Activated B cell treated with CpG ODN at 0.5 μM for 24 hours (primary cell): ENCODE measurements at places on chromosomes 1 and 21.

DNA sequence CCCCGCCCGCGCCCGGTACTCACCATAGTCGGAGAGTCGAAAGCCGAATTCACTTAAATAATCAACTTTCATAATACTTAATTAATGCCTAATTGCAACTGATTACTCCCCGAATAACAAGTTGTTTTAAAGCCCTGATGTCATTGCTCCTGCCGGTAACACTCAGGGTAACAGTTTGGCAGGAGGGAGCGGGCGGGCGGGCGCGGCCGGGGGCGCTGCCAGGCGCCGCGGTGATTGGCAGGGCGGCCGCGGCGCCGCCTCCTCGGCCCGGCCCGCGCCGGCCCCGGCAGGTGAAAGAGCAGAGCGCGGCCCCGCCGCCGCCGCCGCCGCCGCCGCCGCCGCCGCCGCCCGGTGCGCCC, 102.2 kb downstream of the CASZ1 start:
- no peak for DNase-seq

GRCh38 chr21:17709266-17709611, 96.5 kb upstream of the BTG3 start:
- DNase-seq, result no peak

DNA sequence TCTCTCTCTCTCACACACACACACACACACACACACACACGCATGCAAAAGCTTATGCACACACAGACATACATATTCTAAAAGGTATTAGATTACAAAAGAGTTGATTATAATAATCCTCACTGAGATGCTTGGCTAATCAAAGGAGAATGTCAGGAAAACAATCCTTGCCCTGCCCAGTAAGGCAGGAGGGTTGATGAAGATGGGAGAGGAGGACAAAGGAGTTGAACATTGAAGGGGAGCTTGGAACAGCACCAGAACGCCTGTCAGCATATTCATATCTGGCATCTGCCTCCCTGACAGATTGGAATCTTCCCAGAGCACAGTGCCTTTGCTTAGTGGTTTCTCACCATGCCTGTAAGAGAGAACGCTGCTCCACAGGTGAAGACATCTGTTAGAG, 68.6 kb upstream of the PALMD start:
- no peak for DNase-seq

DNA sequence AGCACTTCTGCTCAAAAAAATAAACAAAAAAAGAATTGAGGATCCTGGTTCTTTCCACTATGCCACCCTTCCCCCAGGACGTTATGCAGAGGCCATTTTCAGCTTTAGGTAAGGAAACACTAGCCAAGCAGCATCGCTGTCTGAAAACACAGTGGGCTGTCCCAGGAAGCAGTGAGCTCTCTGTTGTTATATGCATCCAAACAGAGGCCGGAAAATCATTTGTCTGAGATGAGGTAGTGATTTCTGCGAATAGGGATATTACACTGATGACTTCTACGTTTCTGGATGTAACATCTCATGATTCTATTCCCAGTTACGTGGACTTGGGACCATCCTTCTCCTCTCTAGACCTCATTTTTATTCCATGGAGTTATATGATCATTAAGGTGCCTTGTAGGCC, 137.2 kb downstream of the OMA1 start:
- DNase-seq, result no peak

GRCh38 chr1:43783671-43784205, 76.4 kb downstream of the ST3GAL3 start:
- DNase-seq, result no peak

GRCh38 chr1:59237900-59238299, 59.0 kb upstream of the FGGY start:
- DNase-seq, result no peak

DNA sequence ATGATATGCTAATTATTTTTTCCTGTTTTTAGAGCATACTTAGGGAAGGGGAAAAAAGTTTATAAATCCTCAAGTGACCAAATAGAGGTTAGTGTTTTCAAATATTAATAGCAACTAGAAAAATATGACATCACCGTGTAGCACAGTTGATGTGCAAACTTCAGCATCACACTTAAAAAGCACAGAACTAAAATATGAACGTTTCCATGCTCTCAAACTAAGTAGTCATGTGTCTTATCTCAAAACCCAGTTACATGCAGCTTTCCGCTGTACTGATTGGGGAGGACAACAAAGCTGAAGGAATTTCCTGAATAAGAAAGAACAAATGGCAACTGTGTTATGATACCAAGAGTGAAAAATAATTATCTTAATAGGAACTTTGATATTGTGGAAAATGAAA, 903.7 kb downstream of the ADGRL2 start:
- no peak for DNase-seq

- DNase-seq, result no peak
Measured at GRCh38 chr1:23114424-23115079, 54.1 kb downstream of the LUZP1 start.

DNA sequence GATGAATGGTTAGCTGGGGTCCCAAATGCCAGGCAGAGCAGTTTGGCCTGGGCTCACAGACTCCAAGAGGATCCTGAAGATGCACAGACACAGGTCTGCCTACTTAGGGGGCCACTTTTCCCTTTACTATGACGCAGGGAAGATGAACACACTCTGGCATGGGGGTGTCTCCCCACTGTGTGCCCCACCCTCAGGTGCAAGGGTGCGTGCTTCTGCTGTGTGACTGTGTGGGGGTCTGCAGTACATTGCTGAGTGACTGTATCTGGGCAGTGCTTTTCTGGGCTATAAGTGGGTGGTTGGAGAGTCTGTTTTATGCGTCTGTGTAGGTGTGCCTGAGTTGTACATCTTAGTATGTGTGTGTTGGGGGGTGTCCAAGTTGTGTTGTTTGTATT, 3.8 kb downstream of the NR0B2 start:
- DNase-seq, result no peak

DNA sequence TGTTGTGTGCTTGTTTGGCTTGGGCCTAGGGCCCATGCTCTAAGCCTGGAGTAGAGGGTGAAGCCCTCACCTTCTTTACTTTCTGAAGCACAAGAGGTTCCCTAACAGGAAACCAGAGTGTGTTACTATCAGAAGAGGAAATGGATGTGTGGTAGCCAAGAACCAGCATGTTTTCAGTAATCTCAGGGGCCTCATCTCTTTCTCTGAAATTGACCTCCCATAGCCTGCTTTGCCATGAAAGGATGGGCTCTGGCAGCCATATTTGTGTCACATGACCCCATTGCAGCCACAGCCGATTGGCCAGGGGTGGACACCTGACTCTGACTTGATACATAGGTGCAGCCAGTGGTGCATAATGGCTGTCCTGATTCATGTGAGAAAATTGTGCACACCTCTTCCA, 18.6 kb downstream of the A3GALT2 start:
- no peak for DNase-seq
